KBM-7 (cell line): ENCODE measurements at places on chromosomes 6 and 20.

DNA sequence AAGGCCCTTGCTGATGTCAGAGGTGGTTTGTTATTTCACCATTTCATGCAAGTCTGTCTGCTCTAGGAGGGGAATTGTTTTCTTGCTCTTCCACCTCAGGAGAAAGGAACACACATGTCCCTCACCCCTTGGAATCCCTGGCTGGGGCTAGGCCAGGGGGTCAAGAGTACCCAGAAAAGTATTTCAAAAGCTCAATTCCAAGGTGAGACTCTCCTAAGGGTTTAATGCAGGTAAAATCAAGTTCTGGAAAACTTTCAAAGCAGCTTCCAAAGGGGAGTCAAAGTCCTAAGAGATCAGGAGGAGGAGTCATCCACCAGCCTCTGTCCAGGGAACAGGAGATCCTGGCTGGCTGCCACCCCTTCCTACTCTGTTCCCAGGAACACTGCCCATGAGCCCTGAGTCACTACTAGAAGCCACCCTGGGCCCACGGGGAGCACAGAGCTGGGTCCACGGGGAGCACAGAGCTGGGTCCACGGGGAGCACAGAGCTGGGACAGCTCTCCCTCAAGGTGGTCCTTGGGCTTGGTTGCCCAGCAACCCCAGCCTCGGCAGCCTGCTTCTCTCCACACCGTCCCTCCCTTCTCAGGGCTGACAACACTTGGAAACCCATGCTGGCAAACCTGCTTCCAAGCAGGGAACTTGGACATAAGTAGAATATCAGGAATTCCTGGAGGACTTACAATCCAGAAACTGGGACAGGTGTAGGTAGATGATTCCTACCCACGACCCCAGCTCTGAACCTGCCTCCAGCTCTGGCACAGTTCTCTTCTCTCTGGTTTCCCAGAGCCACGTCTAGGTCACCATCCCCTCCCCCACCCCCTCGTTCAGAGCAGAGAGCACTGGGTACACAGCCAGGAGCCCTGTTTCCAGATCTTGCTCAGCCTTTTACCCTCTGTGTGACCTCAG is 35.3 kb upstream of the CDKN1A start:
- no peak for DNase-seq

DNA sequence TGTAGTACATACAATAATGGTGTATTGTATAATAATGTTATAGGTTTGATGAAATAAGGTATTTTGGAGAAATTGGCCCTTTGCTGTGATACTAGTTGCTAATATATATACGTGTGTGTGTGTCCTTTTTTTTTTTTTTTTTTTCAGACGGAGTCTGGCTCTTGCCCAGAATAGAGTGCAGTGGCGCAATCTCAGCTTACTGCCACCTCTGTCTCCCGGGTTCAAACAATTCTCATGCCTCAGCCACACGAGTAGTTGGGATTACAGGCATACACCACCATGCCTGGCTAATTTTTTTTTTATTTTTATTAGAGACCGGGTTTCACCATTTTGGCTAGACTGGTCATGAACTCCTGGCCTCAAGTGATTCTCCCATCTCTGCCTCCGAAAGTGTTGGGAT is 23.3 kb downstream of the SENP6 start:
- DNase-seq: no peak

DNA sequence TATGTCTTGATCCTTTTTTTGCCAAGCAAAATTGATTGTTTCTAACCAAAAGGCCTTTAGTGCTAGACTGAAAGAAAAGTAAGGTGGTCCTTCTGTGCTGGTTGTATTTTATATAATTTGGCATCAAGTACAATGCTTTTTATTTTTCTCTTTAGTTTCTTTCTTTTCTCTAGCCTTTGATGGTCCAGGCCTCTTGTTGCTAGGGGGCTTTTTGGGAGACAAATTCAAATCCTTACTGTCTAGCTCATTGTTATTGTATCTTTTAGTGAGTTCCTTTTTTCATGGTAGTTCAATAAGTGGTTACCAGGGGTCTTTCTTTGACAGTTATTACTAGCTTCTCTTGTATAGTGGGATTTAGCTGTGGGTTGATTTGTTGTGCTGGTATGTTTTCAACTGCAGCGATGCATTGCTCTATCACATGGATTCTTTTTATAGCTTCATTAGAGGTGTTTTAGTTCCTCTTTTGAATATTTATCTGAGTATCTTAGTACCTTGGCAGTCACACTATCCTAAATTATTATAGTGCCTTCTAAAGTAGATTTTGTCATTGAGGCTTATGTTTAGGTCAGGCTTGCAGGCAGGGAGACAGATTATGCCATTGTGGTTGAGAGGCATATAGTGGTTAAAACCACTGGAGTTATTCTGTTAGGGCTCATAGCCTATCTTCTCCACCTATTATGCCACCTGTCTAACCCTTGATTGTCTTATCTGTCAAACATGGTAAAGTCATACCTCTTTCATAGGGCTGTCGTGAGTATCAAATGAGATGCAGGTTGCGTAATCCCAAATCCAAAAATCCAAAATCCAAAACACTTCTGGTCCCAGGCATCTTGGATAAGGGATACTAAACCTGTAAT is 49.5 kb downstream of the KCNS1 start:
- DNase-seq: peak; percentile 29

DNA sequence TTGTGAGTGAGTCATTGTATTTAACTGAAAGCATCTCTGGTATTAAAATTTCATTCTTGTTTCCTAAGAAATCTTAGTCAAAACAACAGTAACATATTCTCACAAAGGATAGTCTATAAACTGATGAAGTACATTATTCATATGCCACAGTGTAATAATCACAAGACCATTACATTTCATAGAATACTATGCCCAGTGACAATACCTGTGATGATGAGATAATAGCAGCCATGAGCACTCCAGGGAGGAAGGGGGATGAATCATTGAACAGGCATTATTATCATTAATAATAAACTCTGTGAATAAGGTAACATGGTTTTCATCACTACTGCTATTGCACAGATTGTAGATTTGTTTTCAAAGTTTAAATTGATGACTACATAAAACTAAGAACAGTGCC is 667.9 kb downstream of the EPM2A start:
- no peak for DNase-seq

- DNase-seq: no peak
Measured at GRCh38 chr6:33017018-33017417, 7.6 kb upstream of the HLA-DOA start.

DNA sequence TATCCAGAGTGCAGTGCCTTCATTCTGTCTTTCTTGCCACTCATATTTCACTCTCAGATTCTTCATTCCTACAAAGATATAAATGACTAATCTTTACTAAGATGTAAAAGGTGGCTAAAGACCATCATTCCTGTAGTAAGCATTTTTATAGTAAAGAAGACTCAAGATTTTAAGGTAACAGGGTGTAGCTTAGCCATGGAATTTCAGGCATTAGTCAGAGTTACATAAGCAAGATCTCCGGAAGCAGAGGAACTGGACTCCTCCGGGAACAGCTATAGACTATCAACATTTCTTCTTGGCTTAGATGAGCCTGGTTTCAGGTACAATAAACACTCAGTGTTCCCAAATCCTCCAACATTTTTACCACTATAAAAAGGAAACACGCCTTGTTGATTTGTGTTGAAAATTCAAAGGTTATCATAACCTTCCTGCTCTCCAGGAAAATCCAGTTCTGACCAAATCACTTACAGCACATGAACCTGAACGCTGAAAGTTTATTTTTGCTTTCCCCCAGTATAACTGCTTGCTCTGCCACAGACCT is 23.7 kb downstream of the SERPINB1 start:
- no peak for DNase-seq
